ENCODE measurements at places on chromosomes 3 and 15.
A peak's percentile ranks its signal among the peaks of the same experiment; 100 is the strongest.

GRCh38 chr3:123037015-123037375 lies 9.4 kb upstream of the SEMA5B start:
- DNase-seq: no peak

GRCh38 chr3:88595026-88595425 lies 445.3 kb downstream of the C3orf38 start:
- DNase-seq: no peak

DNA sequence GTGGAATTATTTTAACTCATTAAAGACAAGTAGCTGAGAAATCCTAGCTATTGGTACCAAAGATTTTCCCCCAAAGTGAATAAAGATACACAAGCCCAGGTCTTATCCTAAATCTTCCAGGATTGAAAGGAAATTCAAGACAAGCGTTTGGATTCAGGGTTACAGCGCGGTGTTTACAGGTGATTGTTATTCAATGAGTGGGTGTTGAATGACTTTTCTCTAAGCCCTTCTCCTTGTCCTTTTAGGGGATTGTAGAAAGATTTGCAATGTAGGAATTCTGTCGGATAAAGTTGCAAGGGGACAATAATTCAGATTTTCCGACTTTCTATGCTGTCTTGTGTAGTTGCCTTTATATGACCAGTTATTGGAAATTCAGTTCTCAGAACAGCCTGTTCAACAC lies 57.2 kb downstream of the USP13 start:
- no peak for DNase-seq

GRCh38 chr15:75648156-75649000 lies 666 bp downstream of the SNX33 start:
- no peak for DNase-seq

- no peak for DNase-seq
These were observed 21.1 kb upstream of the CMTM8 start for GRCh38 chr3:32217339-32217738.

DNA sequence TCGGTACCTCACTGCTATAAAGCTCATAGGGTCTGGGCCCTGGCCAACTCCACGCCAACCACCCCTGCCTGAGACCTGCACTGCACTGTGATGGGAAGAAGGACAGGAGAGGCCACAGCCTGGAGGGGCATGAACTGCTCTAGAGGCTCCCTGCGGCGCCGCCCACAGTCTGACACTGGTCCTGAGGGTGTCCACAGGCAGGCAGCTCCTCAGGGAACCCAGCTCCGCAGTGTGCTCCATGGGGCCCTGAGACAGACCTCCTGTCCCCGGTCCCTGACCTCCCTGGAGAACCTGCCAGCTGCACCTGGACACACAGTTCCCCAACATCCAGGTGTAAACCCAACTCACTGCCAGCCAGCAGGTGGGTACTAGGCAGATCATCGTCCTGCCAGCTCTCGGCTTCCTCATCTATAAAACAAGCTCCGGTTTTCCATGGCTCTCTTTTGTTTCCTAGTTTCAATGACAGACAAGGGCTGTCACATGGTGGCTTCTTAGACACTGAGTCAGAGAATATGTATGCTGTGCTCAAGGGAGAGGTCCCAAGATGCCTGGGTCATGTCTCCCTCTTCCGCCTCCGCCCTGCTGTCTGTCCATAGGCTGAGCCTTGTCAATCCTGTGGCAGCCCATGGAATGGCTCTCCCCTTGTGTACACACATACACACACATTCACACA lies 5.1 kb upstream of the HAPLN3 start:
- DNase-seq: no peak

GRCh38 chr3:16494814-16495431 lies 18.6 kb downstream of the RFTN1 start:
- DNase-seq: no peak

DNA sequence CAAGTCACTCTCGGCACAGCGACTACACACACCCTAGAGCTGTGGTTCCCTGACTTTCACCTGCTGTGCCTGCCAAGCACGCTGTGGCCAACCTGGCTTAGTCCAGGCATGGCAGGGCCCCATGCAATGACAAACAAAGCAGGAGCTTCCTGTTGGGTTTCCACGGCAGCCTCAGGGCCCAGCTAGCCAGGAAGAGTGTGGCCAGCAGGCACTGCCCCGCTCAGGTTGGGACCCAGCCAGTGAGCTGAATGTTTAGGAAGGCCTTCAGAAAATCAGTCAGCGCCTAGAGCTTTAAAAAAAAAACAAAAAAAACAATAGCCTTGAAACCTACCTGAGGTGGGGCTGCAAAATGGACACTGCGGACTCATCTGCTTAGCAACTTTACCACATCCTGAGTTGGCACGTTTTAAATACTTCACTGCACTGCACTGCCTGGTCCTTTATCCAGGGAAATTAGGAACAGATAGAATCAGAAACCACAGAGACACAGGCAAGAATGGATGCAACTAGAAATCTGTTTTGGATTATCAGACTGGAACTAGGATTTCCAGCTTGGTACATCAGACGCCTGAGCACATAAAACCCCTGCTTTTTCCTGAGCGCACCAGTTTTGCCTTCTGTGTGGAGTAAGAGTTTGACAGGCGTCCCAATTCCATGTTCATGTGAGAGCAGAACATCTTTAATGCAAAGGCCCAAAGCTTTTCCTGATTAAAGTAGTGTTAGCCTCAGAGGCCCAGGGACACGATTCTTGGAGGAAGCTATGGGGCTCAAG lies 36.2 kb upstream of the LDHAL6B start:
- no peak for DNase-seq

- peak; percentile 43 for DNase-seq
These were observed 545.0 kb downstream of the ZPLD1 start for GRCh38 chr3:102979682-102980354.

DNA sequence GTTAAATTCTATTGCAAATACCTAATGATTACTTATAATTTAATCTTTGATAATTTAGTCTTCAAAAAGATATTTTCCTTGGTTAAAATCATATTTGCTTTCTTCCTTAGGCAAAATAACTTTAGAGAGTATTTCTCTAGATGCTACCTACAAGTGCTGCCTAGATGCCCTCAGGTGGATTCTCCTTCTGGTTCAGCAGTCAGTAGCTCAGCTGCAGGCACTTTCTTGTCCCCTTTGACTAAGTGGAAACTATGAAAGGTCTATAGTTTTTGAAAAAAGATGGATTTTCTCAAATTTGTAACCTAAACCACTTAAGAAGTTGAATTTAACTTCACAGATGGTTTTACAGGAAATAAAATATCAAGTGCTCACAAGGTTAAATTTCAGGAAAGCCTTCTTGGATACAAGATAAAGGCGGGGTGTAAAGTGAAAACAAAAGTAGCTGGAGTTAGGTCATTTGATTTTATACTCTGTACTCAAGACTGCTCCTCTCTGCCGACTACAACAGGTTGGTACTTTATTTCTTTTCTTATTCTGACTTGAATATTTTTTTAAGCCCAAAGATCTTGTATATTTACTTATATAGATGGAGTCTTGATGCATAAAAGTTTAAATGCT lies at the start of gene ACKR4:
TSS of gene ACKR4 (plus strand) at position 455 of the 618 bp plus-strand sequence. CDS start 3,128 bp downstream, outside the sequence.
- DNase-seq: no peak

- DNase-seq: no peak
These were observed 23.2 kb upstream of the SNRPA1 start for GRCh38 chr15:101318147-101318819.

DNA sequence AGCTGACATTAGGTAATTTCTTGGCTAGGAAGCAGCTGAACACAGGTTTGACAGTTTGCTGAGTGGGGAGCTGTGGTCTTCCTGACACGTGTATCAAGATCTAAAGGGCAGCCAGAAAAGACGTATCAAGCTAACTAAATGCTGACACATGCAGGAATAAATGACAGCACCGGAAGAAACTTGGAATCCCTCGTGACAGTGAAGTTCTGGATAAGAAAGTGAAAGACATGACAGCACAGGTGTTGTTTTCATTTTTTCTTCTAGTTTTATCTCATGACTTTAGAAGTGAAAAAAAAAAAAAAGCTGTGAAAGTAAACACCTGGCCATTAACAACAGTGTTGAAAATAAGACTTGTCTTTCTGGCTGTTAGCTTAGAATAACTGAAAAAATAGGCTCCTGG lies 48.7 kb downstream of the FGF7 start:
- no peak for DNase-seq

DNA sequence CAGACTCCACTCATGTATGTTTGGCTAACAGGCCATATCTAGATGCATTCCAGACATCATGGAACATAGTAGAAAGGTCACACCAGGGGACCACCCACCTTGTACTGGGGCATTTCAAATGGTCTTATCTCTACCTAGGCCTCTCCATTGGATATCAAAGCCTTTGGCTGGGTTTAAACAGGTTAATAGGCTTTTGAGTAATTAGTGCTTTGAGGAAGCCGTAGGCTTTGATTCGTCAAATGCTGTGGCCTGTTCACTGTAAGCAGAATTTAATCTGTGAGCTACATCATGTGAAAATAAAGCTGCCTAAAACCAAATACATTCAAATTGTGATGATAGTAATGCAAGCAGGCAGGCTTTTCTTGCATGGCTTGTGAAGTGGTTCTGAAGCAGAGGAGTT lies 129.5 kb downstream of the ST8SIA2 start:
- no peak for DNase-seq

- no peak for DNase-seq
These were observed 132.8 kb upstream of the NPHP3 start for GRCh38 chr3:132854856-132855535.

DNA sequence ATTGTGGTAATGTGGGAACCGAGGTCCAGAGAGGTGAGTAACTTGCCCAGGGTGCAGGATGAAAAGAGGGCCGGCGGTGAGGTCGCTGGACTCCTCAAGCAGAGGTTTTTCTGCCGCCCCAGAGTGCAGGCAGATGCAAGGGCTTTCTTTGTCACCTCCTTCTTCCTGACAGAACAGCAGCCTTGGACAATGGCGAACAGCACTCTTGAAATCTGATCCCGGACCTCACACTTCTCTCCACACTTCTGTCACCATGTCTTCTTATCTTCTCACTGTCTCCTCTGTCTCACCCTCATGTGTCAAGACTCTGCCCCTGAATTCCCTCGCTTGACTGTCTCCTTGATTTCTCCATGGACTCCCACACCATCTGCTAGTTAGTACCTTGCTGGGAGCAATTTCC lies 15.4 kb upstream of the VPS8 start:
- no peak for DNase-seq

DNA sequence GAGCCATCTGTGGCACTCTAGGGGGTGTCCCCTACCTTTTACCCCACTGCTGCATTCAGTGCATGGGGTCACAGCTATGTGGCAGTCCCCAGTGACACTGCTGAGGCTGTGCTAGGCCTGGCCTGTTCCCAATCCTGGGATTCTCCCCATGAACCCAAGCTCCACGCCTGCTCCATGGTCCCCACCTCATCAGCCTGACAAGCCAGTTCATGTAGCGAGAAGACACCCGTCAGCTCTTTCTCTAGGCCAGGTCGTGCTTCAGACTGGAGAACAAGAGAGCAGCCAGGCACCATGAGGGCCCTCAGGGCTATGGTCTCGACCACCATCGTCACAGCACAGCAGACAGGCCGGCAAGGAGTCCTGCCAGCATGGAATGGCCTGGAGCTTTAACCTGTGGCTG lies 72.8 kb upstream of the PRR20G start:
- DNase-seq: no peak

GRCh38 chr3:52061121-52061910 lies 4.9 kb upstream of the DUSP7 start:
- no peak for DNase-seq

- DNase-seq: no peak
These were observed 534.0 kb upstream of the NAALADL2 start for GRCh38 chr3:174325171-174325570.

GRCh38 chr3:52374173-52374572 lies 58.1 kb downstream of the DNAH1 start:
- no peak for DNase-seq

DNA sequence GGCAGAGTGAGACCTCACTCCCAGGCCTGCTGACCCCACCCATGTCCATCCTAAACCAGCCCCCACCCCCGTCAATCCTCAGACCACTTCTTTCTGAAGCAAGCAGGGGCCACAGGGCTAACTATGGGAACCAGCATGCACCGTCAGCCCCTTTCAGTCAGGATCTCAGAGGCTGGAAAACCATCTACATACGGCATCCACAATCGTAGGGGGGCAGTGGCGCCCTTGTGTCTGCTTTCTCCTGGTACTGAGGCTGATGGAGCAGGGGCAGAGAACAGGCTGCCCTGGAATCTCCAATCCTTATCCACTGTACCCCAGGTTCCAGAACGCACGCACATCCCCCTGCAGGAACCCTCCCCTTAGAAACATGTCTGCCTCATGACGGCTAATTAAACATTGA lies 56.6 kb downstream of the XXYLT1 start:
- DNase-seq: no peak

DNA sequence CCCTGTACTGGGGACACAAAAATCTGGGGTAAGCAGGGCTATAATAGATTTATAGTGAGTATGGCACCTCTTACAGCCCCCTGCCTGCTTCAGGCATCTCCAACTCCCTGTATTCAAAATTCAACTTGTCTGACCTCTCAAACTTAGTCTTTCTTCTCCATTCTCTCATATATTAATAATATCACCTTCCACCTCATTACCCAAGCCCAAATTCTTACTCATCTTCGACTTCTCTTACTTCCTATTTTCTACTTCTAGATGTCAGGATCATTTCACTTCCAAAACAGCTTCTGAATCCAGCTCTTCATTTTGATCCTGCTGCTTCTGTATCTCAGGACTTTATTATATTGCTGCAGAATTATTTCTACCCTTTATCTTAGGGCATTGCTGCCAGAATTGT lies 290.7 kb downstream of the CHST2 start:
- no peak for DNase-seq

GRCh38 chr15:92277776-92278175 lies 115.9 kb upstream of the ST8SIA2 start:
- DNase-seq: no peak

DNA sequence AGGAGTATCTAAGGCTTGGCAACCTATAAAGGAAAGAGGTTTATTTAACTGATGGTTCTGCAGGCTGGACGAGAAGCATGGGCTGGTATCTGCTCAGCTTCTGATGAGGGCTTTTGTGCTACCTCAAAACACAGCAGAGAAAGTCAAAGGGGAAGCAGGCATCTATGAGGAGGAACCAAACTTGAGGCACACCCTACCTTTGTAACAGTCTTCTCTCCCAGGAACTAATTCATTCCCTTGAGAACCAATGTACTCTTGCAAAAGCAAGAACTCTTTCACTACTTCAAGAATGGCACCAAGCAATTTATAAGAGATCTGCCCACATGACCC lies 109.0 kb downstream of the CGGBP1 start:
- no peak for DNase-seq

GRCh38 chr3:194481103-194481502 lies 5.7 kb downstream of the ATP13A3 start:
- DNase-seq: no peak

GRCh38 chr3:182292591-182292990 lies 500.7 kb upstream of the ATP11B start:
- DNase-seq: no peak

Measured in omental fat pad (tissue), 4 donors.